ENCODE measurements at places on chromosomes 16 and 17.
A peak's percentile ranks its signal among the peaks of the same experiment; 100 is the strongest.

GRCh38 chr16:68367030-68367429, 56.2 kb downstream of the PRMT7 start:
- DNase-seq = no peak

DNA sequence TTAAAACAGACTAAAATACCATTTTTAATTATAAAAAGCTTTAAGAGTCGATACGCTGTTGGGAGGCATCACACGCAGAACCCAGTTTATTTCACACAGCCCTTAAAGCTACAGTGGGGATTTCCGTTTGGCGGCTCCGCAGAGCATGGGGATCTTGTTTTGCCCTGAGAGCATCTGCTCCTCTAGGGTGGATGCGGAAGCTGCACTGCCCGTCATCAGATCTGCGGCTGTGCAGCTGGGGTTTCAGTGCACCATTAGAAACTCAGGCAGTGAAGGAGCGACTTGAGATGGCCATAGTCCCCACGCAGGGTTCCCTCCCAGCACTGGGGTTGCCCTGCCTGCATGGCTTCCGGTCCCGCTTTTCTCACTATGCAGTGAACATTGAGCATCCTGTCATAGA, 62.2 kb upstream of the CHMP6 start:
- DNase-seq = no peak

DNA sequence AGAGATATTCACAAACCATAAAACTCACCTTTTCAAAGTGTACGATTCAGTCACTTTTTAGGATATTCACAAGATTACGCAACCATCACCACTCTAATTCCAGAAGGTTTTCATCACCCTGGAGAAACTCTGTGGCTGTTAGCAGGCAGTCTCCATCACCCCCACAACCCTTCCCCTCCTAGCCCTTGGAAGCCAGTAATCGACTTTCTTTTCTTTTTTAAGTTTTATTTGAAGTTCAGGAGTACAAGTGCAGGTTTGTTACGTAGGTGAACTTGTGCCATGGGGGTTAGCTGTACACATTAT, 363.5 kb downstream of the CPPED1 start:
- DNase-seq = no peak

GRCh38 chr17:9044772-9045463, 23.6 kb downstream of the NTN1 start:
- peak; percentile 46 for DNase-seq

DNA sequence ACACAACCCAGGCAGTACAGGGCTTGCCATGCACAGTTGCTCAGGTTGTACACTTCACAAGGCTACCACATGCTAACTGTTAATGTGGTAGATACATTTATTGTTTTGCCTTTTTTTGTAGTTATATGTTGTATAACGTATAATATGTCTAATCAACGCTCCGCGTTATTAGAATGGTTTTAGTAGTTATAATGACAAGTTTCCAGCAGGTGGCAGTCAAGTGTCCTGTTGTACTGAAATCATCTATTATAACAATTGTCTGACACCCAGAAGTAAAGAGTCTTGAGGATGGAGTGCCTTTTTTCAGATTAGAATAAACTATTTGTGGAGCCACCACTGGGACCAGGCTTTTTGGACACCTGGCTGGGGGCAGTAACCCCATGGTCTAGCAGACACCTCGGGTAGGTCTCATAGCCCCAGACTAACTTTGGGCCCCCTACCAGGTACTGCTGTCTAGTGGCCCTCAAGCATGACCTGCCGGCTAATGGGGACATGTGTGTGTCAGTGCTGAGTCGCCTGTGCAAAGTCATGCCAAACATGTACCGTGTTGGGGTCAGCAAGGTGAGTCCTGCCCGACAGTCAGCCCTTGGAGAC, 32.8 kb downstream of the MYO15A start:
- DNase-seq = no peak

- no peak for DNase-seq
These were observed 3.4 kb upstream of the TM4SF5 start for GRCh38 chr17:4768298-4768697.

- DNase-seq = no peak
These were observed 7.7 kb downstream of the CCL3L1 start for GRCh38 chr17:36188891-36189306.

DNA sequence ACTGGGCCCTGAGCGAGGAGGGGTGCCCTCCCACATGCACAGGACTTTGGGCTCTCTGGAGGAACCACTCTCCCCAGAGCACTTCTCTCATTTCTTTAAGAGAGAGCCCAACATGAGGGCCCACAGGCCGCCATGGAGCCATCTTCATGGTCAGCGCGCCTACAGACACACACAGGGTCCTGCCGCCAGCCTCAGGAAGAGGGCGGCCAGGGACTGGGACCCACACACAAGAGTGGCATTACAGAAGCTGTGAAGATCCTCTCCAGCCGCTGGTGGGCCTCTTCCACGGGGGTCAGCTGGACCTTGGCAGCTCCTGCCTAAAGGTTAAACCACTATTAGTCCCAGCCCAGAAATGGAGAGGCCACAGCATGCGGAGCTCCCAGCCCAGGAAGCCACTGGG, 54.5 kb downstream of the MYO18A start:
- no peak for DNase-seq

- DNase-seq = no peak
These were observed 63.6 kb downstream of the PLCG2 start for GRCh38 chr16:81842564-81843242.

- no peak for DNase-seq
These were observed 80.7 kb downstream of the RAB11FIP4 start for GRCh38 chr17:31472137-31472536.

DNA sequence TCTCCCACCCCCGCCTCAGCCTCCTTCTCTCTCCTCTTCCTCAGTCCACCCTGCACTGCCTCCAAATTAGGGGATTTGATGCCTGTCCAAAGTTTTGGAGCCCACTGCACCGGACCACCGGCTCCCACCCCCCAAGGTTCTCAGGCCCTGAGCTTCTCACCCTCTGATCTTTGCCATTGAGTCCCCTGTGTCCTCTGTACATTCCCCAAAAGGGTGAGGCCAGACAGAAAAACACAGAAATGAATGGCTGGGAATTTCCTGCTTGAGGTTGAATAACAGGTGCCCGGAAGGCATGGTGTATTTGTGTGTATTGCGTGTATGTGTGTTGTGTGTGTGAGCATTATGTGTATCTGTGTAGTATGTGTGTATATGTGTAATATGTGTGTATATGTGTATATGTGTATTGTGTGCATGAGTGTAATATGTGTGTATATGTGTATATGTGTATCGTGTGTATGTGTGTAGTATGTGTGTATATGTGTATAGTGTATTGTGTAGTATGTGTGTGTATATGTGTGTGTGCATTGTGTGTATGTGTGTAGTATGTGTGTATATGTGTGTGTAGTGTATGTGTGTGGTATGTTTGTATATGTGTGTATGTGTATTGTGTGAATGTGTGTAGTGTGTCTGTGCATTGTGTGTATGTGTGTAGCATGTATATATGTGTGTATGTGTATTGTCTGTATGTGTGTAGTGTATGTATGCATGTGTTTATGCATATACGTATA, 16.0 kb upstream of the CCL17 start:
- no peak for DNase-seq

GRCh38 chr16:65386672-65387071, 264.8 kb upstream of the CDH11 start:
- no peak for DNase-seq

DNA sequence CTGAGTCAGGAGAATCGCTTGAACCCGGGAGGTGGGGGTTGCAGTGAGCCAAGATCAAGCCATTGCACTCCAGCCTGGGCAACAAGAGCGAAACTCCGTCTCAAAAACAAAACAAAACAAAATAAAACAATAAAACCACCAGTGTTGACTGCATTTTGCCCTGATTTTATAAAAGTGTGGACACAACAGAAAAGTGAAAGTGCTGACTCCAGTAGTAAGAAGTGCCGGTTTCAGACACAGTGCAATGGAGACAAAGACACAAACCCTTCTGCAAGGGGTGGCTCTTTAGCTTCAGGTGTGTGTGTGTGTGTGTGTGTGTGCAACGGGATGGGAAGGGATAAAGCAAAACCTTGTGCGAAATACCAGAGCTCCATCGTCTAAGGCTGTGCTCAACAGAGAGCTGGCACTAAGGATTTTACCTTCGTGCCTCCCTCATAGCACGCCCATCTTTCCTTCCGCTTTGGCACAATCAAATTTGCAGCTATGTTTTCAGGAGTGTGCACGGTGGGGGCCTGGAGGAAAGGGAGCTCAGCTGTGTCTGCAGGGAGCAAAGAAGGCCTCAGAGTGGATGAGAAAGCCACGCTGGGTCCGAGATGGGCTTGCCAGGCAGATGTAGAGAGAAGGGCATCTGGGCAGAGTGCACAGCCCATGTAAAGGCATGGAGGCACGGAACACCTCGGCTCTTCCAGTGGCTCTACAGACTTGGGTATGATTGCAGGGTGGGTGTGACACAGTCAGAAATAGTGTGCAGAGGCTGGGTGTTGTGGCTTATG, 15.5 kb downstream of the MXRA7 start:
- DNase-seq = no peak

DNA sequence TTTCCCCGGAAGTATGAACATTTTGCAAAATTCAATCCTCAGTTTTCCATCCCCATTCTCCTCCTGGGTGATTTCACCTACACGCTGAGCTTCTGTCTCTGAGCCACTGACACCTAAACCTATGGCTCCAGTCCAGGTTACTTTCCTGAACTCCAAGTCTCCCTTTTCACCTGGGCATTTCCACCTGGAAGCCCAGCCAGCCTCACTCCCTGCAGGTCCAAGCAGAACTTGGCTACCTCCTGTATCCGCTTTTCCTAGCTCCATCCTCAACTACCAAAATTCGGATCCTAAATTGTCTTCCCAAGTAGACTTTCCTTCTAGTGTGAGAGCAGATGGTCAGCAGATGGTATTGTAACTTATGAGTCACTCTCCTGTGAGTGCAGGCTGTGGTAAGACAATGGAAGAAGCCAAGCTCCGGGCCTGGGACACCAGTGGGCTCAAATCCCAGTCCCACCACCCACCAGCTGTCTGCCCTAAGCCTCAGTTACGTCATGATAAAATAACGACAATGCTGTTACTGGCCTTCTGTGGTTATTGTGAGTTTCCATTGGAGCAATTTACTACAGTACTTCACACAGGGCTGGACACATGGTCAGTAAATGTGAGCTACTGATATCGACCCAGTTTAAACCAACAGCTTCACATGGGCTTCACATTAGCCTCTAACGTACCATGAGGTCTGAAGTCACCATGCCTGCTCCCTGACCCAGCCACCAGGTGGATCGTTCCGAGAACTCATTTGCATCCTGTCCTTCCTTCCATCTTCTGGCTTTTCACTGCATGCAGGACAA, 33.3 kb downstream of the PECAM1 start:
- DNase-seq = peak; percentile 100

- DNase-seq = no peak
These were observed 98.1 kb downstream of the WSCD1 start for GRCh38 chr17:6168296-6168695.

DNA sequence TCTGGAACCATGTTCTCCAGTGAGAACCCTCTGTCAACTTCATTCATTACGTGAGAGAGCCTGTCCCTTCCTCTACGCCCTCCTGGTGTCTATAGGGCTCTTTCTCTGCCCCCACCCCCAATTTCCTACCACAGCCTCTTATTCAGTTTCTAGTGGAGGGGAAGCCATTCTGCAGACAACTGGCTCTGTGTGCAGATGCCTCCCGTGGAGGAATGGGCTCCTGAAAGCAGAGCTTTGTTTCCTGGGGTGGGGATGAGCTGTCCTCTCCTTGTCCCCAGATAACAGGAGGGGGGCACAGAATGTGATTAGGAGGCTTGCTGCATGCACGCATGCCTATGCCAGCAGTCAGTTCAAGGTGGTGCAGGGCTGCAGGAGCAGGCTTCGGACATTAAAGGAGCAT, 31.6 kb downstream of the MMP15 start:
- DNase-seq = no peak

GRCh38 chr17:68498479-68499326, 13.5 kb upstream of the PRKAR1A start:
- no peak for DNase-seq

DNA sequence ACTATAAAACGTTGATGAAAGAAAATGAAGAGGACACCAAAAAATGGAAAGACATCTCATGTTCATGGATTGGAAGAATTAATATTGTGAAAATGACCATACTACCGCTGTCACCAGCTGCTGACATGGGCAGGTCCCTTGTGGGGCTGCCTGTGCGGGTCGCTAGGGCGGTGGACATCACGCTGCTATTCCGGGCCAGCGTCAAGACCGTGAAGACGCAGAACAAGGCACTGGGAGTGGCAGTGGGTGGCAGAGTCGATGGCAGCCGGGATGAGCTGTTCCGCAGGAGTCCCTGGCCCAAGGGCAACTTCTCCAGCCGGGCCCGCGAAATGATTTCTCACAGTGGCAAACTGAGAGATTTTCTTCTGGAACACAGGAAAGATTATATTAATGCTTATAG, 48.2 kb upstream of the NSRP1 start:
- DNase-seq = no peak

DNA sequence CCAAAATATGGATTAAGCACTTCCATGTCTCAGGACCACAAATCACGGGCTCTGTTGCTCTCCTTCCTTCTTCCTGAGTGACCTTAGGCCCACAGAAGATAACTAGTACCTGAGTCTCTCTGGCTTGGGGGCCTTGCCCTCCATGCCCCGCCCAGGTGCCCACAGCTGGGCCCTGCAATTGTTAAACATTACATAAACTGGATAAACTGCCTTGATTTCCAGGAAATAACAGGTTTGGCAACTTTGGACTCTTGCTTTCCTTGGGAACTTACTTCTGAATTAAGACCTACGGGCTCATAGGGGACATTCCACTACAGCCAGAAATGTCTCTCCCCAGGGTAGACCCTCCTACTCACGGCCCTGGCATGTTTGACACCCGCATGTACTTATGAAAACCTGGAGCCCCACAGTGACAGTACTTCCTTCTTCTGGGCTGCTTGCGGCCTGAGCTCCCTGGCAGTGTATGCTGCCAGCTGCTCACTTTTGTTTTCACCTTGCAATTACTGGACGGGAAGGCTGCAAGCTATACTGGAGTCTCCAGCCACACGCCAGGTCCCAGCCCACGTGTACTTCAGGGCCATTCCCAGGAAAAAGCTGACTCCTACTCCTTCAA, 2.3 kb upstream of the UBALD2 start:
- DNase-seq = no peak

GRCh38 chr16:68826652-68827051, 16.7 kb upstream of the TANGO6 start:
- DNase-seq = no peak

- DNase-seq = no peak
These were observed 668 bp downstream of the USP36 start for GRCh38 chr17:78839762-78840529.

DNA sequence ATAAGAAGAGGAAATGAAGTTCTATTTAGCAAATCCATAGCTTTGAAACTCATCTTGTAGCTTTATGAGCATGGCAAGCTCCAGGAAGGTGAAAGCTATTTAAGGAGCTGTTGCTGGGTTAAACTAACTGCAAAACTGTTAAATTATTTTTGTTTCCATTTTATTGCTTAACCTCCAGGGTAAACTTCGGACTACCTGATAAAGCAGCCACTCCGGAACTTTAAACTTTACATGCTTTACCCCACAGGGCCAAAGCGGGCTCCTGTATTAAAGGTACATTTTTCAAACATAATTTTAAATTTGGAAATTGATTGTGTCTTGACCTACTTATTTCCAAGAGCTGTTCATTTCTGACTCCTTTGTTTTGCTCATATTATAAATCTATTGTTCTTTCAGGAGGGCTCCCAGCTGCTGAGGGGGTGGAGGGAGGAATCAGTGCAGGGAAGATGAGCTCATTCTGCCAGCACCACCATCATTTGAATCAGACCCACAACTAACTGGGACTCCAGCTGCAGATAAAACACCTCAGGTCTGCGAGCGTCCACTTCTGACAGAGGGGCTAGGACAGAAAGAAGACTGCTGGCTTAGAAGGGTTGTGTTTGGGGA, 157.9 kb downstream of the IRX3 start:
- no peak for DNase-seq
